ENCODE measurements at places on chromosomes 4 and X. TPM values are rescaled to one million over a fixed set of nuclear protein-coding genes. Genes with fewer than 3 reads are reported as not detected.

MAGEA4 gene
- not detected for polyA plus RNA-seq

SHROOM4 gene
- not detected for polyA plus RNA-seq

DNA sequence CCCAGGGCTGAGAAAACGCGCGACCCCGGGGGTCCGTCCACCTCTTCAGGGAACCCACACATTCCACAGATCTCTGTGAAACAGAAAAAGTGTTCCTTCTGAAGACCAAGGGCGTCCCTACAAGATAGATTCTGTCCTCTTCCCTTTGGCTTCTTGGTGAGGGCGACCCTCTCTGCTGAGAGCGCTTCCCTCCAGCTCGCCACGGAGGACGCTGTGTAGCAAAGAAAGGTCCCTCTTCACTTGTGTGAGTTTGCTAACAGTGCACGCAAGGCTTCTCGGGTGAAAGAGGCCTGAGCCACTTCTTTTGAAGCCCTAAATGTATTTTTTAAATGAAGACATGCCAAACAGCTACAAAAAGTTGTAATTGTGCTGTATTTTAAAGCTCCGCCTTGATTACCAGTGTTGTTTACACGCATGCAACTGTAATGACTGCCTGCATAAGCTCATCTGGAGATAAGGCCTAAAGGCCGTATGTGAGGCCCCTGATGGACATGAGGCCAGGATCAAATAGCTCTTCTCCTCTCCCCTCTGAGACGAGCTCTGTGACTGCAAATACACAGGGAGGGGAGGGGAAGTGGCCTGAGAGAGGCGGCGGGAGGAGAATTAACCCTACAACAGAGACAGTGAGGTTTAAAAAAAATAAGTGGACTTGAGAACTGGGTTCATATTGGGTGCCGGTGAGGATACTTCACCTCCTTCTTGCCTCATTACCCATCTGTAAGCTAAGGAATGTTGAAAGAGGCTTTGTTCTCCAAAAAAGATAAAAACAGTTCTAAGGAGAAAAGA lies 95.5 kb downstream of the SOWAHB start:
- H3K27me3 ChIP-seq, result peaks cover 3% of the 10 kb centered on the region
- H3K27ac ChIP-seq, result no peak overlapping the region
- DNase-seq, result no peak
- no peaks in the 10 kb centered on the region for H3K4me1 ChIP-seq

DNA sequence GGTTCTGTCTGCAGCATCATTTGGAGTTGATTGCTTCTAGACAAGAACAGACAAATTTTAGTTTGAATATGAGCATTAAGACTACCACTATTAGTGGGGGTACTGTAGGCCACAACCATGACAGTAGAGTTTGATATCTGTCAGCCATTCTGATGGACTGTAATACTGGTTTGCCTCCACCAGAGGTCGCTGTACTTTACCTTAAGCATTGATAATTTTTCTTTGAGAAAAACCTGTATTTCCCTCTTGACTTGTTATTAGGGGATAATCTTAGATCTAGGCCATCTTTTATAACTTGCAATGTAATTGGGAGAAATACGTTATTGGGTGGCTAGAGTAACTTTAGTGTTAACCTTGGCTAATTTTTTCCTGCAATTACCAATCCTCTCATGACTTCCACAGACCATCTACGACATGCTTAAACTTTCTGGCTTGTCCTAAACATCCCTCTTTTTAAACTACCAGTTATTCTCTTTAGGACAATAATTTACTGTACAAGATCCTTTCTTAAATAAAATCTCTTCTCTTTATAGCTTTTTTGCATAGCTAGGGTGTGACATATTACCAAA lies 562.4 kb downstream of the MAGEB5 start:
- H3K27ac ChIP-seq, result no peak overlapping the region
- peak; percentile 1 for DNase-seq
- no peaks in the 10 kb centered on the region for H3K27me3 ChIP-seq

DNA sequence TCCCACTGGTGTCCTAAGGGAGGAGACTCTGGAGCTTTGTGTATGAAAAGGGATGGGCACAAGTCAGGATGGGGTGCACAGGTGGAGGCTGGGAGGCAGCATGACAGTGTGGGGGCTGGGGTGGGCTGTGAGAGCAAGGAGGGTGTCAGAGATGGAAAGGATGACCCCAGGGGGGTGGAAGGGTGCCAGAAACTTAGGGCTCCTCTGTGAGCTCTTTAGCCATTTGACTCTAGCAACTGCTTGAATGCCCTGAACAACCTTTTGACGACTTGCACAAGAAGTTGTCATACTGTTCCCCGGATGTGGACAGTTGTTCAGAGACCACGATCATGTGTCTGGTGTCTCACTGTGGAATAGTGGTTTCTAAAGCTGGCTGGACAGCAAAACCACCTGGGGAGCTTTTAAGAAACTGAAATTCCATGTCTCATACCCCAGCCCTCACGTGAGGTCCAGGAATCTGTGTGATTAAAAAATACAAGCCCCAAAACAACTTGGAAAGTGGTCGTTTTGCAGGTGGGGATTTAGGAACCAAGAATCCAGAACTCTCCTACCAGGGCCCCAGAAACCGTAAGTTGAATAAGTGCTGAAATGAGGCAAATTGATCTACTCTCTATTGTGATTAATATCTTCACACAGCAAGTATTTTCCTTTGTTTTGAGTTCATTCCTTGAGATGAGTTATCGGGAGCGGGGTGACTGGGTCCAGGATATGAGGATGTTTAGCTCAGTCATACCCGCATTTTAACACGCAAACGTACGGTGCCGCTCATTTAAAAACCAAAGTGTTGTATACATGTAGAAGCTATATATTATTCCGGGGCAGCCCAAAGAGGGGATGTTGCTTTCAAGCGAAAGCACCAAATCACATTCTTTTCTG lies 3.4 kb downstream of the RHOH start:
- H3K27ac ChIP-seq, result peak overlapping the region; percentile 100
- H3K4me1 ChIP-seq, result peaks cover 66% of the 10 kb centered on the region
- H3K4me3 ChIP-seq, result peak overlapping the region; percentile 97
- DNase-seq, result peak; percentile 92
- H3K27me3 ChIP-seq, result no peaks in the 10 kb centered on the region

- H3K4me1 ChIP-seq, result peaks cover 10% of the 10 kb centered on the region
- H3K36me3 ChIP-seq, result no peaks in the 10 kb centered on the region
- DNase-seq, result no peak
Observed at GRCh38 chr4:152072906-152073305, 312.1 kb upstream of the GATB start.

GRCh38 chr4:145524552-145524951 lies 42.9 kb downstream of the SMAD1 start:
- peaks cover 4% of the 10 kb centered on the region for H3K27me3 ChIP-seq
- H3K36me3 ChIP-seq, result no peaks in the 10 kb centered on the region
- no peak overlapping the region for H3K27ac ChIP-seq
- no peak overlapping the region for H3K4me3 ChIP-seq

- no peak for DNase-seq
- no peaks in the 10 kb centered on the region for H3K27me3 ChIP-seq
- no peak overlapping the region for H3K27ac ChIP-seq
- no peaks in the 10 kb centered on the region for H3K36me3 ChIP-seq
- H3K4me1 ChIP-seq, result no peaks in the 10 kb centered on the region
Observed at GRCh38 chr4:36651253-36651652, 369.8 kb downstream of the DTHD1 start.

- no peaks in the 10 kb centered on the region for H3K36me3 ChIP-seq
- DNase-seq, result no peak
- H3K4me1 ChIP-seq, result no peaks in the 10 kb centered on the region
- no peak overlapping the region for H3K4me3 ChIP-seq
- H3K27ac ChIP-seq, result no peak overlapping the region
- no peaks in the 10 kb centered on the region for H3K27me3 ChIP-seq
Observed at GRCh38 chrX:141897690-141898089, 6.0 kb upstream of the MAGEC1 start.

DNA sequence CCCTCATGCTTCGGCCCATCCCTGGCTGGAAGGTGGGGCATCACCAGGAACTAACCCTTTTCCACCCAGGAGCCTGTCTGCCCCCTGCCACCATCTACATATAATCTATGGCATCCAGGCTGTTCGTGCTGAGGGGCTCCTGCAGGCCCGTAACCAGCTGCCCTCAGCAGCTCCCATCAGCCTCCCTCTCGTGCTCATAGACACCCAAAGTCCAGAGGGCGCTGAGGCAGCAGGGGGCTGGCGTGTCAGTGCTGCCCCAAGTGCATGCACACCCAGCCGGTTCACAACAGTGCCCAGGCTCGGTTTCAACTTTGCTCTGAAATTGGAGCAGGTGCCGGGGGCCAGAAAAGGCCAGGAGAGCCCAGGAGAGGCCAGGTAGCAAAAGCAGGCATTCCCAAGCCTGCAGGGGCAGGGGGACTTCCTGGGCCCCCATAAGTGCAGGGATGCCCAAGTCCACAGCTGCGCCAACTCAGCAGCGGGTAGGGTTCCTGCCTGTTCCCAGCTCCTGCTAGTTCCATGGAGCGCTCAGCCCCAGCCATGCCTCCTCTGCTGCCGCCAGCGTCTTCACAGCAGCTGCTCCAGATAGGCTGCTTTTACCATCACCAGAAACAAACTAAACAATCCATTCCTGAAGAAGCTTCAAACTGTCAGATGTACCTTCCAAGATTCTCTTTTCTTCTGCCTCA lies 558.2 kb upstream of the GNPDA2 start:
- H3K4me1 ChIP-seq, result no peaks in the 10 kb centered on the region
- DNase-seq, result no peak
- H3K27ac ChIP-seq, result no peak overlapping the region
- H3K27me3 ChIP-seq, result no peaks in the 10 kb centered on the region

DNA sequence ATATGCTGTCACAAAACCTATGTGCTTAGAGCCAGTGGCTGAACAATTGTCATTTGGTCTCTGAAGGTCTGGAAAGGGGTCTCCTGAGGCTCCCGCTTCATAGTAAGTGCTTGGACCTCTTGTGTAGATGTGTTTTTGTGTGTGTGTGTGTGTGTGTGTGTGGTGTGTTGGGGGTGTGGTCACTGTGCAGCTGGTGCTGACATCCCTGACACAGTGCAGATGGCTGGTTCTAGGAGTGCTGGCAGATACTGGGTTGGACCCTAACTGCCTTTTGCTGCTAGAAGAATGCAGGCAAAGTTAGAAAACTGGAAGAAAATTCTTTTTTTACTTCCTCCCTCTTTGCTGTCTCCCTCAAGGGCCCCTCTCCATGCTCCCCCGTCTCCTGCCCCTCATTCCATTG lies 1872.6 kb downstream of the ARAP2 start:
- no peaks in the 10 kb centered on the region for H3K4me1 ChIP-seq
- DNase-seq, result no peak
- no peak overlapping the region for H3K27ac ChIP-seq
- H3K4me3 ChIP-seq, result no peak overlapping the region
- no peaks in the 10 kb centered on the region for H3K27me3 ChIP-seq
- H3K36me3 ChIP-seq, result no peaks in the 10 kb centered on the region

- H3K36me3 ChIP-seq, result no peaks in the 10 kb centered on the region
- H3K4me3 ChIP-seq, result no peak overlapping the region
- no peak for DNase-seq
- H3K27ac ChIP-seq, result no peak overlapping the region
- no peaks in the 10 kb centered on the region for H3K4me1 ChIP-seq
Observed at GRCh38 chr4:94528792-94529451, 77.2 kb downstream of the PDLIM5 start.

DNA sequence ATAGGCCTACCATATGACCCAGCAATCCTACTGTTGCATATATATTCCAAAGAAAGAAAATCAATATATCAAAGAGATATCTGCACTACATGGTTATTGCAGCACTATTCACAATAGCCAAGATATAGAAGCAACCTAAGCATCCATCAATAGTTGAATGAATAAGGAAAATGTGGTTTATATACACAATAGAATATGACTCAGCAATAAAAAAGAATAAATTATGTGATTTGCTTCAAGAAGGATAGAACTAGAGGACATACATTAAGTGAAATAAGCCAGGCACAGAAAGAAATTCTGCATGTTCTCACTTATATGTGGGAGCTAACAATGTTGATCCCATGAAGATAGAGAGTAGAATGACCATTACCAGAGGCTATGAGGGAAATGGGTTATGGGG lies 13.1 kb upstream of the FHIP1A start:
- H3K4me3 ChIP-seq, result no peak overlapping the region
- H3K27ac ChIP-seq, result no peak overlapping the region
- H3K36me3 ChIP-seq, result no peaks in the 10 kb centered on the region
- DNase-seq, result no peak
- peaks cover 2% of the 10 kb centered on the region for H3K27me3 ChIP-seq

GRCh38 chr4:159142241-159142640 lies 39.4 kb downstream of the RAPGEF2 start:
- H3K4me1 ChIP-seq, result no peaks in the 10 kb centered on the region
- DNase-seq, result no peak
- no peak overlapping the region for H3K4me3 ChIP-seq
- no peak overlapping the region for H3K27ac ChIP-seq

DNA sequence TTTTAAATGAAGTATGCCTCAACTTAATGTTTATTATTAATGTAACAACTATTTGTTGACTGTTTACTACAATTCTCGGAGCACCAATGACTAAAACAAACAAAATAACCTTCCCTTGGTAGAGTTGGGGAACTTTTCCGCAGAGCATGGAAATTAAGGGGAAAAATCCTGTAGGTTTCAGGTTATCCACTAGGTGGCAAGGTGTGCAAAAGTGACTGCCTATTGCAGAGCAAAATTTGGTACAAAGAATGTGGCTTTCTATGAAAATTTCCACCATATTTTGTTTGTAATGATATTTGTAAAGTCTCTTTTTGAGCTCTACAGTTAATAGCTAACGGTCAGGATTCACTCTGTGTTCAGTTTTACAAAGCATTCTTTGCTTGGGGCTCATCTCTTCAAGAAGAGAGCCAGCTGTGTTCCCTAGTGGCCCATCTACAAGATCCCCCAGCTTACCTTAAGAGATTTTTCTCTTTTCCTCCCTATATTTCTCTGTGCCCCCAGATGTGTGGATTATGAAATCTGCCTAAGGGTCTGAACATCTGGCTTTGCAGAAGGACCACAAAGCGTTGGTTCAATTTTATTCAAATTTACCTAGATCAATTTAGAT lies 61.1 kb downstream of the FBXO8 start:
- DNase-seq, result peak; percentile 34
- H3K27me3 ChIP-seq, result peaks cover 25% of the 10 kb centered on the region
- no peaks in the 10 kb centered on the region for H3K36me3 ChIP-seq
- H3K27ac ChIP-seq, result no peak overlapping the region
- H3K4me1 ChIP-seq, result peaks cover 9% of the 10 kb centered on the region

DNA sequence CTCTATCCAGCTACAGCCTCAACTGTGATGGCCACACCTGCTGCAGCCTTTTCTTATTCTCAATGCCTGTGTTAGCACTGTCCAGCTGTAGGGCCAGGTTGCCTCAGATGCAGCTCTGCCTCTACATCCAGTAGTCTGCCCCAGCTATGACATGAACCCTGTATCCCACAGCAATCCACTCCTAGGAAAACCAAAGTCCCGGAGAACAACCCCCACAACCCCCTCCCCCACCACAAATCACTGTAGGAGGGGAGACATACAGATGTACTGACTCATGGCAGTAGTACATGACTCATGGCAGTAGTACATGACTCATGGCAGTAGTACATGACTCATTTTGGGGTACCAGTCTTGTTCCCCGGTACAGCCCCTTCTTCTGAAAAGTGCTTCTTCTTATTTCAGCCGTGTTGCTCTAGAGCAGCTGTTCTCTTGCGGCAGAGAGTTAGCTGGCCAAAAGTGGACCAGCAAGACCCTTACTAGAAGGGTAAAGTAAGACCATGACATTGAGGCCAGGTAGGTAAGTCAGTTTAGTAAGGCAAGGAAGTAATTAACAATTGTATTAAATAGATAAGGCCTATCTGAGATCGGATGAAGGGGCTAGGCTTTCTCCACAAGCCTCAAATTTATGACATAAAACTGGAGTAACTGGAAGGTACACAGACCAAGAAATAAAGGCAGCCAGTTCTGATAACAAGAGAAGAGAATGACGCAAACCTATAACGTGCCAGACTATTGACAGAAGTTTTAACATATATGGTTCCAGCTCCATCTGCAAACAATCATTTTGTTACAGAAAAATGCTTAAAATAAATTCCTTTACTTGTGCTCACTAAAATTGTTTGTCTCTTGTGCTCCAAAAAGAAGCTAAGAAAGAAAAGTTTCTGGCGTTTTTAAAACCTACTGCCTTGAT lies 221.4 kb downstream of the TACR3 start:
- no peak overlapping the region for H3K4me3 ChIP-seq
- H3K4me1 ChIP-seq, result peaks cover 3% of the 10 kb centered on the region
- H3K27ac ChIP-seq, result no peak overlapping the region
- no peaks in the 10 kb centered on the region for H3K27me3 ChIP-seq
